ENCODE measurements at places on chromosomes 16 and 17.

GRCh38 chr16:70290949-70291519 lies 1.7 kb upstream of the AARS1 start:
- no peak for DNase-seq

GRCh38 chr16:10685709-10686108 lies 9.0 kb downstream of the TEKT5 start:
- DNase-seq: no peak

GRCh38 chr17:13113821-13114525 lies 96.1 kb upstream of the ELAC2 start:
- no peak for DNase-seq

DNA sequence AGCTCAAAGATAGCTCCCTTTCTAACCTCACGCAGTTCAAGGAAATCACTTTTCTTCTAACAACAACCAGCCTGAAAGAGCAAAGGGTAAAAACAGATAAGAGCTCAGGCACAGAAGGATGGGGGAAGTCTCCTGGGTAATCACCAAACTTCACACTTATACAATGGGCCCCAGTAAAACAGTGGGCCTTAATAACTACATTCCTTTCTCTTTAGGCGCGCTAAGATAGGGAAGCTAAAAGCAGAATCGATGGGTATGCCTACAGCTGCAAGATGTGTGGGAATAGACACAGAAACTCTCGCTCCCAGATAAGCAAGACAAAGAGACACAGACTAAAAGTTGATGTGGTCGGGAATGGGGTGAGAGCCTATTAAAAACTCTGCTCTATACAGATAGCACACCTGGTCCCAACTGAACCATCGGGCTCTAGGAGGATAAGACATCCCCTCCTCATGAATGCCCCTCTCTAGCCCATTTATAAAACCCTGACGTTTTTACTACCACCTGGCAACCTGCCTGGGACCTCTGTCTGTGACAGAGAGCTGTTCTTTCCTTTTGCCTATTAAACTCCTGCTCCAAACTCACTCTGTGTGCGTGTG lies 826 bp downstream of the LYZL6 start:
- peak; percentile 7 for DNase-seq

DNA sequence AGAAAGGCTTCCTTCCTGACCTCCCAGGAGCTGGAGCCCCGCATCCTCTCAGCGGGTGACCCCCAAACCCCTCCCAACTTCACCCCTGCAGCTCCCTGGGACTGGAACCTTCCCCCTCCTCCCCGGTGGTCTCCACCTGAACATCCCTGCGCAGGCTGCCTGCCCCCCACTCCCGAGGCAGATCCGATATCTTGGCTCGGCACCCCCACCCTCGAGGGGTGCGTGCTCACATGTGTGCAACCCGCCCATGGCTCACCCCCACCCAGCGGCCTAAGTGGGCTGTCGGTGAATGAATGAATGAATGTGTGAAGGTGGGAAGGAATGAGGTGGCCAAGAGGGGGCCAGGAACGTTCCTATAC lies 39.7 kb downstream of the SLC7A5 start:
- DNase-seq: no peak

DNA sequence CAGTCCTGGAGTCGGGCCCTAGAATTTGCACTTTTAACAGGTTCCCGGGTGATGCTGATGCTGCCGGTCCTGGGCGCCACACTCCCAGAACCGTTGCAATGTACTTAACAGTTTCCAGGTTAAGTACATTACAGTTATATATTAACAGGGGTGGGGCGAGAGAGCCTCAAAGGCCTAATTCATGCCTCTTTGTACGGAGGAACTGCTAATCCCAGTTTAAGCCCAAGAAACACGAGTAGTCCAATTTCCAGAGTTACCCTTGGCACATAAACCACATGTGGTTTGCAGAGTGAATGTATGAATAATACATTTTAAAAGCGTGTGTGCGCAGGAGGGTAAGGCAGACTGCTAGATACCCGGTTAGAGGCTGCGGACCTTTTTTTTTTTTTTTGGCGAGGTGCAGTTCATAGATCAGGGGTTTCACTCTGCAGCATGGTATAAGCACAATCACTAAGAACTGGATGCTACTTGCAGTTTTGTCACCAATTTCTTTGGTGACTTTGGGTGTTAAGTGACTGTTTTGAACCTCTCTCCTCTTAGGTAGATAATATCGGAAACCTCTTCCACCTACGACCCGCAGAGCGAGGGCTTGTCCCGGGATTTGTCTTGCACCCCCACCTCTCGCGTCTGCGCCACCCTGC lies 713 bp downstream of the COX11 start:
- DNase-seq: peak; percentile 8

DNA sequence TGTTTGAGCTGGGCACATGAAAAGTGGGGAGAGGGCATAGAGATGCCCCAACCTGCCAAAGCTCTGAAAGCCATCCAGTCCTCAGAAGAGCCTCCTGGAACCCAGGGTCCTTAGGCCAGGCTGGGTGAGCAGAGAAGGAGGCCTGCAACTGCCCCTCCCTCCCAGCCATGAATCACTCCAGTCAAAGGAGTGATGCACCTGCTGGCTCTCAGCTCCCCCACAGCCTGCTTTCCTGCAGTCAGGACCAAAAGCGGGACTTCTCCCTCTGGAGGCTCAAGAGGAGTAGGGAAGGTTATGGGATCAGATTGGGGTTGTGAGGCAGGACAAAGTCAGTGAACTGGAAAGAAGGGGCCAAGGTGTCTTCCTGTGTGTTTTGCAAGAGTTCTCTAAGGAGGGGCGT lies 145.6 kb downstream of the TMEM132E start:
- DNase-seq: no peak

- no peak for DNase-seq
Observed at GRCh38 chr17:57513569-57513968, 231.5 kb downstream of the CCDC182 start.

- DNase-seq: no peak
Observed at GRCh38 chr17:64236827-64237403, 26.1 kb downstream of the TEX2 start.

DNA sequence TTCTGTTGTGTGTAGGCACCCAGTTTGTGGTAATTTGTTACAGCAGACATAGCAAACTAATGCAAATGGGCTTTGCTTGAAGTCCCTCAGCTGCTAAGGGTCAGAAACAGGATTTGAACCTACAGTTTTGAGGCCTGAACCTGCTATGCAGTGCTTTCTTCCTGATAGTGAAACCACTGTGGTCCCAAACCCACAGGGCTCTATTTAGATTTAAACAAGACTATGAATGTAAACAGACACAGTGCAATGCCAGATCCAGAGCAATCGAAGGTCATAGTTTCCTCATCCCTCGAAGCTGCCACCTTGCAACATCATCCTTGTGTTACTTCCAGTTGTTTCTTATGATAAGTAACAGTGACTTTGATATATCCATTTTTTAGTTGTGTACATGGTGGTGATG lies 630.2 kb downstream of the WWOX start:
- no peak for DNase-seq
